ENCODE measurements at places on chromosomes 16 and 17.

- DNase-seq = no peak
Observed at GRCh38 chr17:40828454-40829044, 6.1 kb upstream of the KRT10 start.

DNA sequence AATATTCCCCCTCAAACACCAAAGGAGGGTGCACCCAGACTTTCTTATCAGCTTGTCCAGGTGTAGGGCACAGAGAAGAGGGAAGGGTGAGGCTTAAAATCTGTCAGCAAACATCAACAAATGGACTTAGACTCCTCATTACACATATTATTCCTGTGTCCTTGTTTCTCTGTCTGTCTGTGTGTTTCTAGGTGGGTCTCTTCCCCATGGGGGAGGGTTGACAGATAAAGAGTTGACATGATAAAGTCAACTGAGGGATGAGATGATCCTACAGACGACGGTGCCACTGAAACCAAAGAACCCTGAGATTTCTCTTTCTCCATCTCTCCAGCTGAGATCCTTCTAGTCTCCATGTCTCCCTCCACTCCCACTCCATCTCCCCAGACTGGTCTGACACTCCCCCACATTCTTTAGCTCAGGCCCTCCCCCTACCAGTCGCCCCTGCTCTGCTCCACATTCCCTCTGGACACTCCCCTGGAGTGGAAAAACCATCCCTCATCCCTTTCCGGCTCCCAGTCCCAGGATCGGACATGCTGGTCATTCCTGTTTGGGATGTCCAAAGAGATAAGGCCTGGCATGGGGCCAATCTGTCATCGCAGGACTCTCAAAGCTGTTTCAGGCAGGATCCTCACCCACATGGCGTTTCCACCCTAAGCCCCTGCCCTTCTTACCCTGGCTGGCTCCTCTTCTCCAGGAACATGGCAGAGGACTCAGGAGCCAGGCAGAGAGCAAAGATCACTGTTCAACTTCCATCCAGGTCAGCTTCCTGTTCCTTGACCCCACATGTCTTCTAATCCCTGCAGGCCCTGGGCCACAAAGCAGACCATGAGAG lies 2.9 kb upstream of the ITGA3 start:
- no peak for DNase-seq

DNA sequence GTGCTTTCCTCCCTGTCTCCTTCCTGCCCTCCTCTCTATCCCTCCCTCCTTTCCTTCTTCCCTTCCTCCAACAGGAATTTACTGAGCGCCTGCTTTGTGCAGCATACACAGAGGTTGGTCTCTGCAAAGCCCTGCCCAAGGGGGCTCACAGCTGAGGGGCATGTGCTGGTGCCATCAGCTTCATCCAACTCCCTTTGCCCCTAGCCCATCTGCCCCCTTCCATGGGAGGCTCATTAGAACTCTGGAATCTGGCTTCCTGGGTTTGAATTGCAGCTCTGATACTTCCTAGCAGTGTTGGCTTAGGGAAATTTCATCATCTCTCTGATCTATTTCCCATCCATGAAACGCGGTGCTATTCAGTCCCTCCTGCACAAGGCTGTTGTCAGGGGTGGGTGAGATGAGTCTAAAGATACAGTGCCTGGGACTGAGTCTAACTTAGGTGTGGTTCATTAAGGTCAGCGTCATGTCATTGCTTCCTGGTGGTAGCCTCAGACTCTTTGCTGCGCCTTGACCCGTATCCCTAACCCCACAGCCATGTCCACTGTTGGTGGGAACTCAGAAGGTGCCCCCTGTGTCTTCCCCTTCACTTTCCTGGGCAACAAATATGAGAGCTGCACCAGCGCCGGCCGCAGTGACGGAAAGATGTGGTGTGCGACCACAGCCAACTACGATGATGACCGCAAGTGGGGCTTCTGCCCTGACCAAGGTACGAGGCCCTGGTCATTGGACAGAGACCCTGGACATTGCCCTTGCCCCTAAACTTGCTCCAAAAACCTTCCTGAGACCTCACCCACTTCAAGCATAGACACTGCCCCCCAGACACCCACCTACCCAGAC lies 10.3 kb downstream of the MMP2 start:
- no peak for DNase-seq

DNA sequence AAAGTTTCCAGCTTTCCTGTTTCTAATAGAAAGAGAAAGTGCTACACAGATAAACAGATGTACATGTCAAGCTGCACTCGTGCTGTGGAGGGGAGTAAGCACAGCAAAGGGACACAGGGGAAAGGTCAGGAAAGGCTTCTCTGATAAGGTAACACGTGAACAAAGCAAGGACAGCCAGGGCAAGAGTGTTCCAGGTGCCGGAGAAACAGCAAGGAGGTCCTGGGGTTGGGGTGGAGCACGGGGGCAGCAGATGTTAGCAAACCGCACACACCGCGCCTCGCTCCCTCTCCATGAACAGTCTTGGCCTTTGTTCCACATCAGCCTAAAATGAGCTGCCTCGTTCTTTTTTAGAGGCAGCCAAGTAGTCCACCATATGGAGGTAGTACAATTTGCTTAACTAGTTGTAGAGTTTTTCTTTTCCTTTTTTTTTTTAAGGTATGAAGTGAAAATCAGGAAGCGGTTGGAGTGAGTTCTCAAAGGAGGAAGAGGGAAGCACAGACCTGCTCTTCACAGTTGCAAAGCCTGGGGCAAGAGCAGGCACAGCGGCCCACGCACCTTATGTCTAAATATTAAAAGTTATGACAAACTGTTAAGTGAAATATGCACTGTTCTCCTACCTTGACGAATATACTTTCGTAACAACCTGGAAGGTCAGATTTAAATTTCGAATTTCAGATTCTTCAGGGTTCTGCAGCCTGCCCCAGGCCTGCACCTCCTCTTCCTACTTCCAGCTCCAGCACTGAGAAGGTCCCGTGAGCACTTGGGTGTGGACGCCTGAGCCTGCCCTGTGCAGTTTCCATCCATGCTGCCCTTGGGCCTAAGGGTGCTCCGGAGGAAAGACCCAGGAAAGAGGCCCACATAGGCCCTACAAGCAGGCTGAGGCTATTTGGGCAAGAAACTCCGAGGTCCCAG lies 41.5 kb upstream of the RPH3AL start:
- DNase-seq = no peak

GRCh38 chr17:48530208-48530886 lies 464 bp downstream of the HOXB1 start:
- DNase-seq = no peak

GRCh38 chr17:3827124-3827773 lies 18.8 kb downstream of the NCBP3 start:
- DNase-seq = peak; percentile 83

GRCh38 chr16:70715860-70716357 lies 30.1 kb upstream of the MTSS2 start:
- DNase-seq = no peak

Measured in fibroblast of mammary gland (primary cell).